Upper lobe of right lung (tissue), 1 donor: ENCODE measurements at places on chromosomes 2 and 18. TPM values are rescaled to one million over a fixed set of nuclear protein-coding genes. Genes with fewer than 3 reads are reported as not detected.
A peak's percentile ranks its signal among the peaks of the same experiment; 100 is the strongest.

- no peak for DNase-seq
- no peak overlapping the region for H3K27ac ChIP-seq
- no peak overlapping the region for H3K4me3 ChIP-seq
- no peaks in the 10 kb centered on the region for H3K27me3 ChIP-seq
- no peaks in the 10 kb centered on the region for H3K36me3 ChIP-seq
Measured at GRCh38 chr2:145569108-145569507, 1049.2 kb upstream of the ZEB2 start.

- H3K4me3 ChIP-seq: no peak overlapping the region
- H3K4me1 ChIP-seq: no peaks in the 10 kb centered on the region
- H3K27me3 ChIP-seq: no peaks in the 10 kb centered on the region
- no peak for DNase-seq
- no peaks in the 10 kb centered on the region for H3K36me3 ChIP-seq
Measured at GRCh38 chr2:146818122-146818521, 1026.7 kb upstream of the ACVR2A start.

DNA sequence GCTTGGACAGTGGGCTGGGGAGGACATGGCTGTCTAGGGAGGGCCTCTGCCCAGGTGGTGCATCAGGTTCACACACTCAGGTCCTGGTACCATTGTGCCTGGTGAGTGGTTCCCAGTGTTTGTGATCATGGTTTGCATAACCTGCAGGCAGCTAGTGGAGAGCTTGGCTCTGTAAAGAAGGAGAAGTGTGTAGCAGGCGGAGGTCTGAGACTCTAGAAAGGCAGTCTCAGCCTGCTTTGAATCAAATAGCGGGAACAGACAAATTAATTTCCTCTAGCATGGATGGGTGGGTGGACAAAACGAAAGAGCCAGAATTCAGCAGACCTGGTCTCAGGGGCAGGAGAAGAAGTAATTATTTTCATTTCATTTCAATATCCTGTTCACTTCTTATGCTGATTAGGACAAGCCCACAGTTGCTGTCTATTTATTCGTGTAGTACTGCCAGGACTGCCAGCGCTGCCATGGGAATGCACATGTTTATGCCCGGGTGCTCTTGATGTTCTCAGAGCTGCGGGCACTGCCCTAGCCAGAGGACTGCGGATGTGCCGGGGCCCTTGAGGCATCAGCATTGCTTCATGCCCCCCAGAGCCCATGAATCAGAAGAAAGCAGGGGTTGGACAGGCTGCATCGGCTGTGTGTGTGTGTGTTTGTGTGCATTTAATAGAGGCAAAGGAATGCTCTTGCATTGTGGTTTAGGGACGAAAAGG, 45.4 kb upstream of the DLX2 start:
- no peaks in the 10 kb centered on the region for H3K36me3 ChIP-seq
- H3K4me1 ChIP-seq: no peaks in the 10 kb centered on the region
- no peak overlapping the region for H3K27ac ChIP-seq
- H3K4me3 ChIP-seq: no peak overlapping the region
- H3K27me3 ChIP-seq: peaks cover 8% of the 10 kb centered on the region

GRCh38 chr18:55753643-55754263, 165.8 kb upstream of the TCF4 start:
- no peak overlapping the region for H3K27ac ChIP-seq
- H3K4me3 ChIP-seq: no peak overlapping the region
- H3K27me3 ChIP-seq: no peaks in the 10 kb centered on the region
- no peaks in the 10 kb centered on the region for H3K36me3 ChIP-seq
- no peaks in the 10 kb centered on the region for H3K4me1 ChIP-seq
- no peak for DNase-seq

DNA sequence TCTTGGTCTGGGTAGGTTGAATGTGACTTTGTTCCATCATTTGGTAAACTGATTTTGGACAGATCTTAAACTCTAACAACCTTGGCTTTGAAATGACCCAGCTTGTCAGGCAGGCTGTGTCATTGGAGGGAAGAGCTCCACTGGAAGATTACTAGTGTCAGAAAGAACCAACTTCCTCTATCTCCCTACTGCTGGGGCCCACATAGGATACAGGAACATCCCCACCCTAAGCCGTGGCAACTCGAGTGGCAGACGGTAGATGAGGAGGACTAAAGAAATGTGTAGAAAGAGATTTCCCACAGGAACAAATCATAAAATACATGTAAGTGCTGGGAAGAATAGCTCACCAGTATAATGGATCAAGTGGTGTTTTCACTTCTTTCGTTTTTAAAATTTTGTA, 4.3 kb upstream of the G6PC2 start:
- no peaks in the 10 kb centered on the region for H3K36me3 ChIP-seq
- no peak for DNase-seq
- H3K4me3 ChIP-seq: no peak overlapping the region
- no peaks in the 10 kb centered on the region for H3K27me3 ChIP-seq

DNA sequence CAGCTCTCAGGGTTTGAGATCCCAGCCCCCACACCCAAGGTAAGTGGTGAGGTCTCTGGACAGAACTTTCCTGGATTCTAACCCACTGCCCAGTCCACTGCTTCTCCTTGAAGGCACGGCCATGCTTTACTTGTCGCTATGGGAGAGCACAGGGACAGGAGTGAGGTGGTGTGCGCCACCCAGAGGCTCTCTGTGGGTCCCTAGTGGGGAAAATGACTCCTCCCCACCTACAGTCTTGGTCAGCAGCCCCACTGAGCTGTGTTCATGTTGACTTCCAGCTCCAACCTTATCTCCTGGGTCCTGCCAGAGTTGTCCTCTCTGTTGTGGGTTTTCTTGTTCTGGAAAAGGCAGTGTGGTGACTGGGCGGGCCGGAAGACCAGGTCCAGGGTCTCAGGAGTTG, 11.1 kb downstream of the TET3 start:
- no peak for DNase-seq
- H3K27ac ChIP-seq: no peak overlapping the region
- no peaks in the 10 kb centered on the region for H3K27me3 ChIP-seq
- H3K36me3 ChIP-seq: no peaks in the 10 kb centered on the region
- peaks cover 19% of the 10 kb centered on the region for H3K4me1 ChIP-seq

GRCh38 chr2:71793926-71794325, 340.6 kb downstream of the DYSF start:
- DNase-seq: no peak
- no peaks in the 10 kb centered on the region for H3K4me1 ChIP-seq
- H3K27me3 ChIP-seq: no peaks in the 10 kb centered on the region
- no peak overlapping the region for H3K27ac ChIP-seq
- H3K36me3 ChIP-seq: no peaks in the 10 kb centered on the region
- no peak overlapping the region for H3K4me3 ChIP-seq

DNA sequence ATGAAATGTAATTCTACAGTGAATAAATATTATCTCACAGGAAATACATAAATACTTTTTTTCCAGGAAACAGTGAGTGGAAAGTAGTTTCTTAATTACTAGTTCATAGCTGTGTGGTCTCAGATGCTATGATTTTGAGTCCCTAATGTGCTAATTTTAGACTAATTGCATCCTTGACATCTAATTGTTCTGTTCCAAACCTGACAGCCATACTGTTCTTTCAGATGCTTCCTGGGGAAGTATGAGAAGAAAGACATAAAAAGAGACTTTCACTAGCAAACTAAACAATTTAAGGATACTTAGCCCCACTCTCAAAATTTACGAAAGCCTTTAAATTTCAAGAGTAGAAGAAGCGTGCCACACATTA, 350.9 kb upstream of the CDH20 start:
- no peaks in the 10 kb centered on the region for H3K4me1 ChIP-seq
- DNase-seq: no peak
- H3K27me3 ChIP-seq: no peaks in the 10 kb centered on the region
- H3K27ac ChIP-seq: no peak overlapping the region
- no peak overlapping the region for H3K4me3 ChIP-seq
- H3K36me3 ChIP-seq: no peaks in the 10 kb centered on the region

- no peak for DNase-seq
- no peak overlapping the region for H3K4me3 ChIP-seq
- H3K27ac ChIP-seq: no peak overlapping the region
- H3K27me3 ChIP-seq: no peaks in the 10 kb centered on the region
- H3K4me1 ChIP-seq: no peaks in the 10 kb centered on the region
- H3K36me3 ChIP-seq: no peaks in the 10 kb centered on the region
Measured at GRCh38 chr2:241393524-241394196, 37.6 kb downstream of the FARP2 start.

DNA sequence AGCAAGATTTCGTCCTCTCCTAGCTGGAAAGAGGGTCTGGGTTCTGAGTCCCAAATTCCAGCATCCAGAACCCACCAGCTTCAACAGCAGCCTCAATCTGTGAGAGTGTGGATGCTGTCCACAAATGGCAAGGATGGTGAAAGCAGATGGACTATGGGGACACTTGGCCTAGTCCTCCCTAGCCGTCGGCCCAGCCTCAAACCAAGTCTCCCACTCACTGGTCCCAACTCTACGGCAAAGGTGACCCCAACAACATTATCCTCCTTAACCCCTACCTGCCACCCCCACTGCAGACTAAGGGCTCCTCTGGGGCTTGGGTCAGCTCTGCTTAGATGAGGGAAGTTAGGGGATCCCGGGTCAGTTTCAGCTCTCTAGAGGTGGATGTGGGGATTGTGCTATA, 57.3 kb downstream of the TNS1 start:
- H3K4me1 ChIP-seq: peaks cover 18% of the 10 kb centered on the region
- no peaks in the 10 kb centered on the region for H3K36me3 ChIP-seq
- no peak overlapping the region for H3K4me3 ChIP-seq
- H3K27ac ChIP-seq: no peak overlapping the region
- DNase-seq: peak; percentile 39
- no peaks in the 10 kb centered on the region for H3K27me3 ChIP-seq

- H3K27me3 ChIP-seq: no peaks in the 10 kb centered on the region
- H3K4me3 ChIP-seq: no peak overlapping the region
- no peaks in the 10 kb centered on the region for H3K36me3 ChIP-seq
Measured at GRCh38 chr18:46061387-46061786, 10.7 kb downstream of the PSTPIP2 start.

GRCh38 chr18:79058007-79058406, 11.2 kb upstream of the ATP9B start:
- no peaks in the 10 kb centered on the region for H3K27me3 ChIP-seq
- H3K4me1 ChIP-seq: no peaks in the 10 kb centered on the region
- no peak for DNase-seq
- H3K4me3 ChIP-seq: no peak overlapping the region
- no peaks in the 10 kb centered on the region for H3K36me3 ChIP-seq

DNA sequence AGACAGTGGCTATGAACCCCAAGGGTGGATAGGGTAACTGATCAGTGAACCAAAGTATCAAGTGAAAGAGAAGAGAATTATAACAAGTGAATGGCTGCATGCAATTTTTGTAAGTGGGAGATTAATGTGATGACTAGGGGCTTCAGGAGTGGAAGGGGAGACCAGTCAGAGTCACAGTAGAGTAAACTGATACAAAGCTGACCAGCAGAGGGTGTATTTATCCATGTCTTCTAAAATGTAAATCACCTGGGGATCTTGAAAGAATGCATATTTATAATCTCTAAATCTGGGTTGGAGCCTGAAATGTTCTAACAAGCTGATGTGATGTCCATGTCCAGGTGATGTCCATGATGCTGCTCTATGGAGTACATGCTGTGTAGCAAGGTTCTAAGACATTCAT, 1351.3 kb upstream of the CHAC2 start:
- DNase-seq: no peak
- H3K27ac ChIP-seq: no peak overlapping the region
- H3K36me3 ChIP-seq: no peaks in the 10 kb centered on the region
- H3K4me3 ChIP-seq: no peak overlapping the region
- no peaks in the 10 kb centered on the region for H3K27me3 ChIP-seq

CREG2 gene
- total RNA-seq: not detected

BBS5 gene
- 6.0 TPM for total RNA-seq

TRIM54 gene
- total RNA-seq: not detected
